Activated naive CD8-positive, alpha-beta T cell treated with anti-CD3 and anti-CD28 coated beads for 36 hours (primary cell): ENCODE measurements at places on chromosomes 7 and 10.
A peak's percentile ranks its signal among the peaks of the same experiment; 100 is the strongest.

DNA sequence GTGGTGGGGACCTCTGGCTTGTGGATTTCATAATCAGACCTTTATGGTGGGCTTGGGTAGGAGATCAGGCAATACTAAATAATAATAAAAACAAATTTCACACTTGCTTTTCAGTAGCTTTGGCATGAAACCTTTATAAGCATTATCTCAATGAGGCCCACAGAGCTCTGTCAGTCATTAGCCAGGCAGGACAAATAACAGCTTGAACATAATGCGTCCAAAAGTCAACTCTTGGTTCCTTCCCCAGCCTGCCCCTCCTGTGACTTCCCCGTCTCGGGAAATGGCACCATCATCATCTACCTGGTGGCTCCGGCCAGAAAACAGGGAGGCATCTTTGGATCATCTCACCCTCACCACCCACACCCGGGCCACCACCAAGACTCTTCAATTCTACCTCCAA, 40.8 kb downstream of the KCTD7 start:
- no peak for DNase-seq

DNA sequence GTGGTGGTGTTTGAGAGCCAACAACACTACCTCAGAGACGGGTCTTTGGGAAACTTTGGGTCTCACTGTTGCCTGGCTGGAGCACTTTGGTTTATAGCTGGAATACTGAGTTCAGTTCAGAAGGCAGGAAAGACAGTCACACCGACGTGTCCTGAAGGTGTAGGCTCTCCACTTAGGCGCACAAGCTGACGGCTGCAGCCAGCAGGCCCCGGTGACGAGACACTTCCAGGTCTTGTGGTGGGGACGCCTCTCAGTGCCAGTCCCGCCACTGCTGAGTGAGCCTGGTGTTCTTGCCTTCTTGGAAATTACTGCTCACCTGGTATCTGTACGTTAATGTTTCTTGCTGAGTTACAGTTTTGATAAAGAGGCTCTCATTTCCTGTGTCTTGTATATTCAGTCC, 74.0 kb downstream of the WDR37 start:
- no peak for DNase-seq

DNA sequence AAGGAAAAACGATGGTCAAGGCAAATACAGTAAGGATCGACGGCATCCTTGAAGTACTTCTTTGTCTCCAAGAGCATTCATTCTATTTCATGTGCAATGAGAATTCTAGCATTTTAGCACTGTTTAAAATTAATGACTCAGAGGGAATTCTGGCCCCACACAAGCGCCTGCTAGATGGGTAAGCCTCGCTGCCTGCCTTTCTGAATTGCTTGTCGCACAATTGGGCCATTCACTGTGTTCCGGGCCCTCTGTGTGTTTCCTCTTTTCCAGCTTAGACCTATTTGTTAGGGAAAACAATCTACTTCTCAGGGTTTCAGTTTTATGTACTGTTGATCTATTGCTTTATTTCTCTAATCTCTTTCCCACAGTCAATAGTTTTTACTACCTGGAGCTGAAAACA, 204.7 kb upstream of the ZNF32 start:
- no peak for DNase-seq

GRCh38 chr10:110860576-110861241, 11.0 kb upstream of the PDCD4 start:
- DNase-seq, result no peak

DNA sequence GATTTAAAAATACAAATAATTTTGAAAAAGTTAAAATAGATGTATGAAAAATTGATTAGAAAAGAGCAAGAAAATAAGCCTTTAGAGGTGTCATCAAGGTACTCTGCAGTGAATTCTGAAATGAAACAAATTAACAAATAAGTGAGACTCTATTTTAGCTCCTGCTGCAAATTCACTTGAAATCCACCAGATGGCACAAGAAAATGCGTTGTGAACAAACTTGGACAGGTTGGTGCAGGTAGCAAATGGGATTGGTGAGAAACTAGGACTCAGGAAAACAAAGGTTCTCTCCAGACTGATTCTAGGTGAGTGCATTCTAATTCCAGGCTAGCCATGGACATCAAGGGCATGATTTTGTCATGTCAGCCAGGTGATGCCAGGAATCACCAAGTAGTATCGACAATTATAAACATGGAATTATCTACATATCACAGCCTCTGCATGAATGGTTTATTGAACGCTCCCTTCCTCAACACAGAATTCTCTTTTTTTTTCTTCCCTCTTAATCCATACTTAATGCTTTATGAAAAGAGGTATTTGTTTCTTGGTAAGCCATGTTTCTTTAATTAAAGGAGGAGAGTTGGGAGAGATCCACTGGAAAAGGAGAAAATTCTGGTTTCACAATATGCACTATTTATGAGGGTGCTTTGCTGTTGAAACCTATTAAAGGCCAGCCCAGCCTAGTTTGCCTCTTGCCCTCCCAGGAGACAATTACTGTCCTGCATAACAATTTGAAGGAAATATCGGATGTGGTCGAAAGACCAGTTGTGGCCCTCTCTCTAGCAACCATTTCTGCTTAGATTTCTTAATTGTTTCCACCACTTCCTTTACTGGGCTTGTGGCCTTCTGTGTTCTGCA, 118.1 kb downstream of the ZNF365 start:
- DNase-seq, result no peak

DNA sequence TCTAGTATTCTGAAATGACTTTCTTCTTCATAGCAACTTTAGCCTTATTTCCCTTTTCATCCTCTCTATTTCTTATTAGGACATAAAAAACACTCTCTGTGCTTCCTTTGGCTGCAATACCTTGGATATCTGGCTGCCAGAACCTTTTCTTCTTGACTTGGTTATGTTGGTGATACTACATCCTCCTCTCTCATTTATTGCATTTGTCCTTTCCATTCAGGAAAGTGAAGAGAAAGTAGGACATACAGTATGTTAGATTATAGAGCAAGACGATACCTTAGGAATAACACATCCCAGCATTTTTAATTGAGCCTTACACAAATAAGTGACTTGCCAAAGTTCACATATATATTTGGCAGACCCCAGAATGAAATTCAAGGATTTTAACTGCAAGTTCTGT, 210.1 kb upstream of the PPP1R3A start:
- DNase-seq, result no peak

GRCh38 chr10:91042069-91042468, 121.2 kb upstream of the ANKRD1 start:
- DNase-seq, result no peak

GRCh38 chr7:116557066-116557585, 32.3 kb downstream of the CAV1 start:
- no peak for DNase-seq

DNA sequence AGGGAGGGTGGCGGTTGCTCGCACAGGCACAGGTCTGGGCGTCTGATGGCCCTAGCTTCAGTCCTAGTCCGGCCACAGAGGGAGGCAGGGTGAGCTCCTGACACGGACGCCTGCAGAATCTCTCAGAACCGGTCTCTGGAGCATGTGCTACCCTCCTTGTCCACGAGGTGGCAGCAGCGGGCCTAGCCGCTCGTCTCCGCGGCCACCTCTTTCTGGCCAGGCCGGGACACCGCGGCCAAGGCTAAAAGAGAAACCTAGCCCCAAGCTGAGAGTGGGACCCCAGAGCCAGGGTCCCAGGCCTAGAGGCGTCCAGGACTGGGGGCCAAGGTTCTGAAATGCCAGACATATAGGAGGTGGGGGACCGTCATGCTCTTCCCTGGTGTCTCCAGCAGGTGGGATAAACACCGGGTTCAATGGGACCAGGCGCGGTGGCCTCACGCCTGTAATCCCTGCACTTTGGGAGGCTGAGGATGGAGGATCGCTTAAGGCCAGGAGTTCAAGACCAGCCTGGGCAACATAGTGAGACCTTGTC, 3.2 kb upstream of the LAT2 start:
- DNase-seq, result peak; percentile 73

DNA sequence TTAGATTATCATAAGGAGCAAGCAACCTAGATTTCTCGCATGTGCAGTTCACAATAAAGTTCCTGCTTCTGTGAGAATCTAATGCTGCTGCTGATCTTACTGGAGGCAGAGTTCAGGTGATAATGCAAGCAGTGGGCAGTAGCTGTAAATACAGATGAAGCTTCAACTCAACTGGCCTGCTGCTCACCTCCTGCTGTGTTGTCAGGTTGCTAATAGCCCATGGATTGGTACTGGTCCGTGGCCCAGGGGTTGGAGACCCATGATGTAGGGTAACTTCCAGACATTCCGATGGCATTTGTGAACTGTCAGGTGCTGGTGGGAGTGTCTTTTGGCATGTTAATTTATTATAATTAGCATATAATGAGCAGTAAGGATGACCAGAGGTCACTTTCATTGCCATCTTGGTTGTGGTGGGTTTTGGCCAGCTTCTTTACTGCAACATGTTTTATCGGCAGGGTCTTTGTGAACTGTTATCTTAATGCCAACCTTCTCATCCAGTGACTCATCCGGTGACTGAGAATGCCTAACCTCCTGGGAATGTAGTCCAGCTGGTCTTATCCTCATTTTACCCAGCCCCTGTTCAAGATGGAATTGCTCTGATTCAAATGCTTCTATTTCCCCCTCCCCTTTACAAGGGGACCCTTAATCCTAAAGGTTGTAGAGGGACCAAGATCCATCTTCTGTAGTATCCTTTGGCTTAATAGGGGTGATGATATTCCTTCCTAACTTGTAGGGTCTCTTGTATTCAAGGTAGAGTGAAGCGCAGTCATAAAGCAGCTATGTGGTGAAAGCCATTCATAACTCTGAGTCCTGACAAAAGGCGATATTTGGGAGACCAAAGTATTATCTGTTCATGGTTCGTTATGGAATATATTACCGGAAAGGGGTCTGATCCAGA, 165.8 kb downstream of the CCSER2 start:
- no peak for DNase-seq

DNA sequence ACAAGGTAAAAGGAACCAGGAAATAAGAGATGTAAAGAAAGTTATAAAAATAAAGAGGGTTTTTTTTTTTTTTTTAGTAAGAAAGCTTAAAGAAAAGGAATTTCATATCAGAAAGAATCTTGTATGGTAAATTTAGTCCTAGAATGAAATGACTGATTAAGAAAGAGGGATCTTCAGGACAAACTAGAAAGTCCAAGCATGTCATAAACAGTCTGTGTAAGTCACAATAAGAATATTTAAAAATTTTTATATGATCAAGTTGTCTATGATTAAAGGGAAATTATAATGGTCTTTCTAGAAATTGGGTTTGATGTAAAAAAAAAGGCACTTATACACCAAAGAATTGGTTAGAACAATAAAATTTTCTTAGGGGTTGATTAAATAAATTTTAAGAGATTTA, 289.5 kb downstream of the XPNPEP1 start:
- DNase-seq, result no peak

DNA sequence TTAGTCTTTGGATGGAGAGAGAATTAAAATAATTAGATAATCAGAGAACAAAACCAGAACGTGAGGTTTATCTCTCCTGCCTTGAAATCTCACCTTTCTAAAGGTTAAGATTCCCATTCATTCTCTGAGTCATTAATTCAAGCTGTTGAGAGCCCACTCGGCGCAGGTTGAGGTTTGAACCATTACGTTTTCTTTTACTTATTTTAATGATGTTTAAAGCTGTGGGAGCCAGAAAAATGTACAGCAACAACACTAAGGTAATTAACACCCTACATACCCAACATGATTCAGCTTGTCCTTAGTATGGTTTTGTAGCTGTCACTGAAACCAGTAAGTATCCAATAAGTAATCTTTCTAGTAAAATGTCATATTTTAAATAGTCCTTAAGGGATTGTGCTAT, 153.0 kb upstream of the ANK3 start:
- DNase-seq, result no peak

GRCh38 chr7:42099470-42100155, 137.4 kb downstream of the GLI3 start:
- no peak for DNase-seq

- no peak for DNase-seq
These were observed 16.3 kb downstream of the GSAP start for GRCh38 chr7:77399816-77400215.

GRCh38 chr7:77674878-77675277, 21.4 kb upstream of the RSBN1L start:
- DNase-seq, result no peak

GRCh38 chr7:43754596-43754995, 3.9 kb upstream of the BLVRA start:
- no peak for DNase-seq

DNA sequence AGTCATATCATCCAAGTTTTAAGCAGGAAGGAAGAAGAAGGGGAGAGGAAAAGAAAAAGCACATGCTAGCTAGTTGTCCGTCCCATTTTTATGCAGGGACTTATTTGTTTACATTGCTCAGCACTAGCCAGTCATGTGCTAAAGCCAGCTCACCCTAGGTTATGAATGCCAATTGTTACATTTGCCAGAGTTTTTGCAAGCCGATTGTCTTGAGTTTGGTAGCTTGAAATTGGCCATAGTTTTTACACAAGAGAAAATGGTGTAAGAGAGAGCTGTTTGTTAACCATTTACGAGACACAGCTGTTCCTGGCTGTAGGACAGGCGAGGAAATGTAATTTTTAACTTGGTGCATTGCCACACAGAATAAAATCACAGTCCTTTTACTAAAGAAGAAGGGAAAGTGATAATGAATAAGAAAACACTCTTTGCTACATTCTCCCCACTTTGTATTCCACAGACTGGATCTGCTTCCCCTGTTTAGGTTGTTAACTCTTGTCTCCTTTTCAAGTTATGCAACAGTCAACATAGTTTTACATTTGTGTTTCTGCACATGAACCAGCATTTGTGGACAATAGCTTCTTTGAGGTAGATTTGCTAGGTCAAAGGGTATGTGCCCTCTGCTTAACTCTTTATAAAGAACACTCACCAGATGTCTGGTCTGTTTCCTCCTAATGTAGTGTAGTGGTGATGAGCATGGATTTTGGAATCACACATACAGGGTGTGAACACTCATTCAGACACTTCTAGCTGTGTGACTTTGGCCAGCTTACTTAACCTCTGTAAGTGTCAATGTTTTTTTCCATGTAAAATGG, 357.2 kb downstream of the LRMDA start:
- DNase-seq, result no peak

DNA sequence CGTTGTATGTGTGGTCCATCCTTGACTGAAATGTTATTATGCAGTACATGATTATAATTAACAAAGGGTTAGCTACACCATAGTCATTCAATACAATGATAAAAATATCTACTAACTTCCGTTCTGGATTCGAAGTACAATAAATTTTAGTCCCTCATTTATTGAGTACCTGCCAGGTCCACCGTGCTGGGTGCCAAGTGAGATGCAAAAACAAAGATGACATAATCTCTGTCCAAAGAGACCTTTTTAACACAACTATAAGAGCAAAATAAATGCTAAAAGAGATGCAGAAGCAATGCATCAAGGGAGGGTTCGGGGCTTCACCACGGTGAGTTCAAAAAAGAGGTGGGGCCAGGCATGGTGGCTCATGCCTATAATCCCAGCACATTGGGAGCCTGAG, 33.1 kb downstream of the LAMB1 start:
- no peak for DNase-seq

GRCh38 chr10:132991706-132992432, 49.5 kb upstream of the CFAP46 start:
- no peak for DNase-seq

- DNase-seq, result no peak
These were observed 309.3 kb downstream of the TCERG1L start for GRCh38 chr10:131002031-131002861.

GRCh38 chr10:47040041-47040491, 128.8 kb downstream of the PTPN20 start:
- no peak for DNase-seq
